A172 (cell line): ENCODE measurements at places on chromosomes 6 and 20. TPM values are rescaled to one million over a fixed set of nuclear protein-coding genes. Genes with fewer than 3 reads are reported as not detected.

TRAPPC3L gene
- not detected in 2 replicates for total RNA-seq

RNF8 gene
- 35.7 and 40.2 TPM in 2 replicates for total RNA-seq

TAP2 gene
- total RNA-seq, result 20.7 and 25.0 TPM in 2 replicates

MYL9 gene
- 9.4 and 9.8 TPM in 2 replicates for total RNA-seq

COL9A3 gene
- 1.9 and 2.8 TPM in 2 replicates for total RNA-seq

CNR1 gene
- total RNA-seq, result not detected in 2 replicates

TMEM217 gene
- 0.12 and 3.2 TPM in 2 replicates for total RNA-seq

FNDC1 gene
- 0.02 TPM in 1 of 2 replicates, not detected in the other for total RNA-seq

NFYA gene
- 12.9 and 15.4 TPM in 2 replicates for total RNA-seq

LPIN3 gene
- total RNA-seq, result 3.4 TPM in 2 replicates

LY6G6C gene
- not detected in 2 replicates for total RNA-seq

SLA2 gene
- 0.17 TPM in 1 of 2 replicates, not detected in the other for total RNA-seq

SCRT2 gene
- total RNA-seq, result not detected in 2 replicates

HLA-DMB gene
- not detected in 2 replicates for total RNA-seq

LY6G6D gene
- not detected in 2 replicates for total RNA-seq

FAM50B gene
- 5.0 and 5.8 TPM in 2 replicates for total RNA-seq

SOBP gene
- not detected in 2 replicates for total RNA-seq

EIF6 gene
- 230 and 292 TPM in 2 replicates for total RNA-seq

SLC22A7 gene
- not detected in 2 replicates for total RNA-seq

SLC4A11 gene
- 4.8 and 5.2 TPM in 2 replicates for total RNA-seq

MYB gene
- total RNA-seq, result 1.2 and 4.1 TPM in 2 replicates

MLN gene
- not detected in 2 replicates for total RNA-seq

WFDC10B gene
- 0.98 TPM in 1 of 2 replicates, not detected in the other for total RNA-seq

ELOVL4 gene
- total RNA-seq, result 2.4 and 3.6 TPM in 2 replicates

SLC44A4 gene
- total RNA-seq, result not detected in 2 replicates

WFDC13 gene
- not detected in 2 replicates for total RNA-seq
